ENCODE measurements at places on chromosomes 5 and 9.

GRCh38 chr5:172007175-172008110 lies 1.0 kb upstream of the FBXW11 start:
- no peak for DNase-seq

DNA sequence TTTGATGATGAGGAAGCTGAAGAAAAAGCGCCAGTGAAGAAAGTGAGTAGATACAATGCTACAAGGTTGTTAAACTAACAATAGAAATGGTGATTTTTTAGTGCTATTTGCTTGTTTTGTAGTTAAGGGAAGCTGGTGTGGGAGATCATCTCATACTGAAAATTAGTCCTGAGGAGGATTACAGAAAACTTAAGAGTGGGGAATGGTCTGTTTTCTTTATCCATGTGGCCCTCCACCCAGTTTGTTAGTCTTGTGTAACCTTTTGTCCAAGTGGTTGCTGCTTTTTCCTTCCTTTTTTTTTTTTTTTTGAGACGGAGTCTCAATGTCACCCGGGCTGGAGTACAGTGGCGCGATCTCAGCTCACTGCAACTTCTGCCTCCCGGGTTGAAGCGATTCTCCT lies 12.5 kb downstream of the NPM1 start:
- DNase-seq, result no peak

DNA sequence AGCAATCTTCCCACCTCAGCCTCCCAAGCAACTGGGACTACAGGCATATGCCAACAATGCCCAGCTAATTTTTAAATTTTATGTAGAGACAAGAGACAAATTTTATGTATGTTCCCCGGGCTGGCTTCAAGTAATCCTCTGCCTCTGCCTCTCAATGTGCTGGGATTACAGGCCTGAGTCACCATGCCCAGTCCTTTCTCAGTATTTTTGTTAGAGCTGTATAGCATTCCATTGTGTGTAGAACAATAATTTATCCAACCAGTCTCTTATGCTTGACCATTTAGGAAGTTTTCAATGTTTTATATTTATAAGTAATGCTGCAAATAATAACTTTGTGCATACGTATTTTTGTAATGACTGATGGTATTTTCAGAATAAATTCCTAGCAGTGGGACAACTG lies 38.9 kb upstream of the CTXN3 start:
- DNase-seq, result no peak

DNA sequence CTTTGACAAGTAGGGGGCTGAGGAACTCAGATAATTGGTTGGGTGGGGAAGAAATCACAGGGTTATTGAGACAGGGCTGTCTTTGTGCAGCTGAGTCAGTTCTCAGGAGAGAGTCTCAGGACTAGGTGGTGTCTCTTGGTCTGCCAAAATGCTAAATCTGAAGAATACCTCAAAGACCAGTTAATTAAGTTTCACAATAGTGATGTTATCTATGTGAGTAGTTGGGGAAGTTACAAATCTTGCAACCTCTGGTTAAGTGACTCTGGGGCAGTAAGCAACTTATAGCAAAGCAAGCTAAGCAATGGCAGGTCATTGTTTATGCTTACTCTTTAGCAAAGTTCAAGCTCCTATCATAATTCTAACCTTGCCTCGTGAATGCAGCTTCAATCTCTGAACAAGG lies 53.6 kb downstream of the GIN1 start:
- DNase-seq, result no peak

- no peak for DNase-seq
Observed at GRCh38 chr5:39835371-39835770, 410.6 kb upstream of the DAB2 start.

- no peak for DNase-seq
Observed at GRCh38 chr5:25974451-25974850, 1063.9 kb downstream of the CDH9 start.

DNA sequence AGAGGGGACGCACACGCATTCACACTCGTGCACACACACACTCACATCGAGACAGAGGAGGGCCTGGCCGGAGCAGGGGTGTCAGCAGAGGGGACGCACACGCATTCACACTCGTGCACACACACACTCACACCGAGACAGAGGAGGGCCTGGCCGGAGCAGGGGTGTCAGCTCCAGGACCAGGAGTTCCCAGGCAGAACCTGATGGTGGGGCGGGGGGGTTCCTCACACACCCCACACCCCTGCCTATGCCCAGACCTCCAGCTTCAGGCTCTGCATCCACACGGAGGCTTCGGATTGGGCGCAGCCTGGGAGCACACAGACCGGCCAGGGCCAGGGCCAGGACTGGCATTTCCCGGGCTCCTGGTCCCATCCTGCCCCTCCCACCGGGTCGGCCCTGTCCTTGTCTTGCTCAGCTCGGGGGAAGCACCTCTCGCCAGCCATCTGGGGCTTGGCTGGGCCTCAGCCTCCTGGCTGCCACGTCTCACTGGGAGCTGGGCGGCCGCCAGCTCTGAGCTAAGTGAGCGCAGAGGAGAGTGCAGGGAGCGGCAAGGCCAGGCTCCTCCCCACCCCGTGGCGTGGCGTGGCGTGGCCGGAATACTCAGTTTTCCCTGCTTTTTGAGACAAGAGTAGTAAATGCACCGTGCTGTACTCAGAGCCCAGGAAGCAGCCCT lies 31.3 kb downstream of the ADAMTS2 start:
- DNase-seq, result no peak

DNA sequence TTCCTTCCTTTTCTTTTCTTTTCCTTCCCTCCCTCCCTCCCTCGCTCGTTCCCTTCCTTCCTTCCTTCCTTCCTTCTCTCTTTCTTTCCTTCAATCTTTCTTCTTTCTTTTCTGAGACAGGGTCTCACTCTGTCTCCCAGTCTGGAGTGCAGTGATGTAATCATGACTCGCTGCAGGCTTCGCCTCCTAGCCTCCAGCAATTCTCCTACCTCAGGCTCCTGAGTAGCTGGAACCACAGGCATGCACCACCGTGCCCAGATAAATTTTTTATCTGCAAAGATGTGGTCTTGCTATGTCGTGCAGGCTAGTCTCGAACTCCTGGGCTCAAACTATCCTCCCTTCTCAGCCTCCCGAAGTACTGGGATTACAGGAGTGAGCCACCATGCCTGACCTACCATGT lies 81.4 kb downstream of the SPATA31C2 start:
- no peak for DNase-seq

- no peak for DNase-seq
Observed at GRCh38 chr5:360257-361027, 38.9 kb downstream of the AHRR start.

DNA sequence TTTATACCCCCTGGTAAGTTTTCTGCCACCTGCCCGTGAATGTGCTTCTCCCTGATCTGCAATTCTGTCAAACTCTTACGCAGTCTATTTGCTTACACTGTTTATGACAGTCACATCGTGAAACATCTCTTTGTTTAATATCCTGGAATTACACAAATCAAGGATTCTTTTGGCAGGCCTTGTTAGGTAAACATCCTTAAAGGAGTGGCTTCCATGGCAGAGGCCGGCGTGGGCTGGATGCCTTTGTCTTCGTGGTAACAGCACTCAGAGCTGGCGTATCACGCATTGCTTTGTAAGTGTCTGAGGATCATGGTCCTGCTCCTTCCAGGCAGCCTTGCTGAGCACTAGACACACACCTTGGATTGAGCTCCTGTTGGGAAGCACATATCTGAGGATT lies 145.7 kb downstream of the IRX1 start:
- DNase-seq, result no peak

DNA sequence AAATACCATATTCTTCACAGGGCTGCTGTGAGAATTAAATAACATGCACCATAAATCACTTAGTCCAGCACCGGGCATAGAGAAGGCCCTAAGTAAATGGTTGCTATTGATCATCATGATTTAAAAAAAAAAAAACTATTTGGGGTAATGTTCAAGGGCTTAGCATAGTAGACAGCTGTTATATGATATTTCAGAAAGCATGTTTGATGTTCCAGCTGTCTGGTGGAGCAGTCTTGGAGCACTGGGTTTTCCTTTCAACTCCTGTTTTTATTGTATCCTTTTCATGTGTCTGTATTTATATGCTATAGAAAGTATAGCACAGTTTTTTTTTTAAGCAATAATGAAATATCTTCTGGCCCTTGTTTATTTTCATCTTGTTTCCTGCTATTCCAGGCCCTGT lies 28.0 kb upstream of the TOMM5 start:
- DNase-seq, result no peak

DNA sequence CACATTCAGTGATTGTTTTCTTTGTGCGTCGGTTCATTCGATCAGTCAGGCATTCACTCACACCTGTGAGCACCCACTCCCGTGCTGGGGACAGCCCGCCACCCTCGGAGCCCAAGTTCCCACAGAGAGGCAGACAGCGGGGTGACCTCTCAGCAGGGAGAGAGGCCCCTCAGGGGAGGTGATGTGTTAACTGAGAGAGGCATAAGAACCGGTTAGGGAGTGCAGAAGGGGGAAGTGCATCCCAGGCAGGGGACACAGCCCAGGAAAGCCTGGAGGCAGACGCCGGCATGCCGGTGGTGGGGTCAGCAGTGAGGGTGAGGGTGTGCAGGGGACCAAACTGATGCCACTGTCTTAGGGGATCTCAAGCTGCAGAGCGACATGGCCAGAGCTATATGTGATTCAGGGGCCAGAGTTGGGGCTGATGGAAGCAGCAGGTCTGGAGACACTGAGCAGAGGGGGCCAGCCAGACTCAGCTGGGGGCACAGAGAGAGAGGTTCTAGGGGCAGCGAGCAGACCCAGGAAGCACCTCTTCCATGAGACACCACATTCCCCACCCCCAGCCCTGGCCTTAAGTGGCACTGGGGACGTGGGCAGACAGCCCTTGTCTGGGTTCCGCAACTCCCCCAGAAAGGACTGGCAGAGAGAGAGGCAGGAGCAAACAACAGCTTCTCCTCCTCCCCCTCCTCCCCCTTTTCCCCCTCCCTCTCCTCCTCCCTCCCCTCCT lies 35.9 kb downstream of the HK3 start:
- no peak for DNase-seq

All from germinal center (tissue), 1 donor.